Temporal lobe (tissue), 4 donors: ENCODE measurements at places on chromosomes 16 and 17. TPM values are rescaled to one million over a fixed set of nuclear protein-coding genes. Genes with fewer than 3 reads are reported as not detected.

Gene PEX12
- total RNA-seq, result 4.4 TPM

Gene SLC6A4
- total RNA-seq, result 0.98 TPM

Gene CEP112
- total RNA-seq, result 7.4 TPM

Gene TBX2
- 0.49 TPM for total RNA-seq

Gene CIITA
- 0.25 TPM for total RNA-seq

Gene WFIKKN1
- 0.74 TPM for total RNA-seq

Gene TBC1D3B
- 2.0 TPM for total RNA-seq

Gene DNAH9
- 1.5 TPM for total RNA-seq

Gene C16orf46
- 3.7 TPM for total RNA-seq

Gene MRPL45
- 21.6 TPM for total RNA-seq

Gene HEXIM1
- 8.1 TPM for total RNA-seq

Gene ABHD15
- 0.74 TPM for total RNA-seq

Gene EXOC3L1
- total RNA-seq, result 1.5 TPM

Gene PNMT
- 2.0 TPM for total RNA-seq

Gene PALB2
- total RNA-seq, result 10.6 TPM

Gene HAP1
- under 0.01 TPM for total RNA-seq

Gene NXPH3
- 9.6 TPM for total RNA-seq

Gene HIC1
- total RNA-seq, result 2.5 TPM

Gene TBX6
- 0.25 TPM for total RNA-seq

Gene CD300LG
- total RNA-seq, result not detected

Gene COX6A2
- not detected for total RNA-seq

Gene RND2
- 3.7 TPM for total RNA-seq

Gene PTX4
- total RNA-seq, result not detected

Gene RAMP2
- total RNA-seq, result 10.1 TPM

Gene RASL10B
- 5.4 TPM for total RNA-seq

Gene CD300LB
- under 0.01 TPM for total RNA-seq

Gene TEKT1
- total RNA-seq, result 2.0 TPM

Gene HOXB1
- total RNA-seq, result not detected

Gene CES4A
- 8.1 TPM for total RNA-seq

Gene CORO1A
- total RNA-seq, result 19.2 TPM

Gene KRTAP3-1
- not detected for total RNA-seq

Gene MYO18A
- 54.6 TPM for total RNA-seq

Gene CCDC40
- total RNA-seq, result 3.9 TPM

Gene TP53TG3B
- not detected for total RNA-seq

Gene CD300H
- not detected for total RNA-seq

Gene CDH5
- total RNA-seq, result 6.9 TPM

Gene CXCL16
- total RNA-seq, result 0.49 TPM

Gene TNP2
- not detected for total RNA-seq

Gene WFDC1
- 0.49 TPM for total RNA-seq

Gene TP53TG3
- total RNA-seq, result not detected
